ENCODE measurements at places on chromosomes 6 and 20.

GRCh38 chr6:139904158-139904533 lies 529.7 kb upstream of the CITED2 start:
- DNase-seq, result no peak

- peak; percentile 14 for DNase-seq
Measured at GRCh38 chr6:145214570-145214969, 520.8 kb downstream of the EPM2A start.

GRCh38 chr6:79627422-79627821 lies 3.7 kb upstream of the SH3BGRL2 start:
- no peak for DNase-seq

DNA sequence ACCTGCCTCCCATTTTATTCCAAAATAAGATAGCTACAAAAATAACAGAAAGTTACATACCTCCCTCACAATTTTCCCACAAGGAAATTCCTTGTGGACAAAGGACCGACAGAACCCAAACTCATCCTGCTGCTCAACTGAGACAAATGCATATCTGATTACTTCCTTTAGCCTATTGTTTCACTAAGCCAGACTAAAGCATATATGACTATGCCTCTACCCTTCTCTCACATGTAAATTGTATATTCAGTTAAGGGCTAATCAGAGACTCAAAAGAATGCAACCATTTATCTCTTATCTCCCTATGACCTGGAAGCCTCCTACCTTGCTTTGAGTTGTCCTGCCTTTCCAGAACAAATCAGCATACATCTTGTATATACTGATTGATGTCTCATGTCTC lies 72.1 kb downstream of the MANEA start:
- no peak for DNase-seq

GRCh38 chr6:140879946-140880345 lies 1252.8 kb upstream of the GJE1 start:
- DNase-seq, result no peak

Measured in fibroblast of the conjunctiva (primary cell).